GM04504 (cell line): ENCODE measurements at places on chromosomes 5 and 9.

DNA sequence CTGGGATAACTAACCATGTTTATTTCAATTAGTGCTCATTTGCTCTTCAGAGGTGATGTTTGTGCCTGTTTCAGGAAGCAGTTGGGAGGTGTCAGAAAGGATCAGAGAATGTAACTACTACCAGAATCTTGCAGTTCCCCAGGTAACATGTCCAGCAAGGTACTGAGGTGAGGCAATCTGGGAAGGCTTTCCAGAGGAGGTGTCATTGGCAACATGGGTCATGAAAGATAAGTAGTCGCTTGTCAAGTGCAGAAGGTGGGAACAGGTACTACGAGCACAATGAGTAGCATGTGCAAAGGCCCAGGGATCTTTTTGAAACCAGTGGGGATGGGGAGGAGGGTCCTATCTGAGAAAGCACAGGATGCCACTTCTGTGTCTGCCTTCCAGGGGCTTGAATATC is 4.8 kb downstream of the SMIM23 start:
- DNase-seq = no peak

DNA sequence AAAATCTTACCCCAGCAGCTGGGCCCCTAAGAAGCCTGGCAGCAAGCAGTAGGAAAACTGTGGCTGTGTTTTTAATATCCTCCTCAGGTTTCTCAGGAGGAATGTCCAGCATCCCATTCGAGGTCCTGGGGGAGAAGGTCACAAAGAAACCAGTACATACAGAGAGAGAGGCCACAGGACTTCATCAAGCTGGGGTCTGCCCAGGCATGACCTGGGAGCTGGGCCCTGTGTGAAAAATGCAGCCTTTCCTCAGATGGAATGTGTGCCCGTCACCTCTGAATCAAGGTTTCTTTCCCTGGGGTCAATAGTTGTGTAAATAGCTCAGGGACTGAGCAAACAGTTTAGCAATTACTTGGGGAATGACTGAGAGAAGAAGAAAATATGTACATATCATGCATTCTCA is 33.9 kb upstream of the RAD23B start:
- no peak for DNase-seq

GRCh38 chr5:124935065-124935464 is 188.6 kb upstream of the ZNF608 start:
- DNase-seq = no peak

DNA sequence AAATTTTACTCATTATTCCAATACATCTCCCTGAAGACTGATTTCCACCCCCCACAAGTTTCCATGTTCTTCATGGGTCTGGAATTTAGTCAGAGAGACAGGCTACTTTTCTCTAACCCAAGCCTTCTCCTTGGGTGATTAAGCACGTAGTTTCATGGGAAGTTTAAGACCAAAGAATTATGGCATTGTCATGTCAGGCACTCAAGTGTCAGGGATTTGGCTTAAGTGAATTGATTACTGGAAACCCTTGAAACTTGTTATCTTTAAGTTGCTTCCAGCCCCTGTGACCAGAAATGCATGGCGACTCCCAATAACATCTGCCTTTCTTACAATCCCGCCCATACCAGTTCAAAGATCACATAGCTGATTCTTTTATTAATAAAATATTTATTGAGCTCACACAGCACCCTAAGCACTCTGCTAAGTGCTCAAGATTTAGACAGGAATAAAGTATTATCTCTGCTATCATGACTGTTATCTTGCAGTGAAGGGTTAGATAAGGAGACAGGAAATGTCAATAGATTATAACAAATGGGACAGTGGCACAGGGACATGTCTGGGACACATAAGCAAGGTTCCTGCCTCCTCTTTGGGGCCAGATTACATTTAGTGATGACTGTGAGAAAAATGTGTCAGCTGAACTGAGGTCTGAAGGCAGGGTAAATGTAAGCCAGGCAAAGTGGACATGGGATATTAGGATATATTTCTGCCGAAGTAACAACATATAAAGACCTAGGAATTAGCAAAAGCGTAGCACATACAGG is 241.2 kb upstream of the TNC start:
- no peak for DNase-seq

DNA sequence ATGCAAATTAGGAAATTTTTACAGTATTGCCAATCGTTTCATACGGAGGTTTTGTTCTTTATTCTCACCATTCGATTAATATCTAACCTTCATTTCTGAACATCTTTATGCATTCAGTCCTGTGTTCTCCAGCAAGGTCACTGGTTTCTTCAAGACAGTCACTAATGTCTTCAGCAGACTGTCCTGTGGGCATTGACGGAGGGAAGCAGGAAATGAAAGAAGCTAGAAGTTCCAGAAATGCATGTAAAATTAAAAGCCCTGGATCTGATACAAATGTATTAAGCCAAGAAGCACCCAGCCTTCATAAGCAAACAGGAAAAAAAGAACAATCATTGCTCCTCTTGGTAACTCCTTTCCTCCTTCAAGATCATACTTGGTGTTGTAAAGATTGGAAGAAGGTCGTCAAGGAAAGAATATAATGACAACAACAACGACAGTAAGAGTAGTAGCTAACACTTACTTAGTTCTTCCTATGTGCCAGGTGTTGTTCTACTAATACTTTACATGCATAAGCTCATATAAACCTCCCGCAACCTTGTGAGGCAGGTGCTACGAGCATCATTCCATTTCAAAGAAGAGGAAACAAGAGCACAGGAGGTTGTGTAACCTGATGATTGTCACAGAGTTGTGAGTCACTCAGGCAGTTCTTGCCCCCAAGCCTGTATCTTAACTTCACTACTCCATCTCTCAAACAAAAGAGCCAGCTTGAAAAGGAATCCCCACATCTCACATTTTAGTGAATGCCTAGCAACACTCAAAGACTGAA is 59.9 kb upstream of the CER1 start:
- DNase-seq = no peak

DNA sequence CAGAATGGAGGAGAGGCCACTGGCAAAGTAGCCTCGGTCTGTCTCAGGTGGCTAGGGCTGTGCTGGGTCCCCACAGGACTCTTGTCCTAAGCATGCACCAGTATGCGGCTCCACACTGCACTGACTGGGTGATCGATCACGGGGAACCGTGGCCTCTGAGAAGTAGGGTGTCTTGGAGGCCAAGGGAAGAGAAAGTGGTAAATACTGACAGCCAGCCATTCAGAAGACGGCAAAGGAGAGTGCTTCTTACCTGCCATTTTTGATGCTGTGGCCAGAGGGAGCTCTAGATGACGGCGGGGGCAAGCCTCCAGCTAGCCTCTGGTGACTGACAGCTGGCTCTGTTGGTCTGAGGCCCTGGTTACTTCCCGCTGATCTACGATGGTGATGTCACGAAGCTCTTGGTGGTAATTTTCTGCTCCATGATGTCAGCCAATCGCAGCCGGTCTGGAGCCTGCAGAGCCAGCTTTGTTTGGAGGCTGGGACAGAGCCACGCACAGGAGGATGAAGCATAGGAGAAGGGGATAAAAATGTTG is 40.4 kb upstream of the GADD45G start:
- no peak for DNase-seq

DNA sequence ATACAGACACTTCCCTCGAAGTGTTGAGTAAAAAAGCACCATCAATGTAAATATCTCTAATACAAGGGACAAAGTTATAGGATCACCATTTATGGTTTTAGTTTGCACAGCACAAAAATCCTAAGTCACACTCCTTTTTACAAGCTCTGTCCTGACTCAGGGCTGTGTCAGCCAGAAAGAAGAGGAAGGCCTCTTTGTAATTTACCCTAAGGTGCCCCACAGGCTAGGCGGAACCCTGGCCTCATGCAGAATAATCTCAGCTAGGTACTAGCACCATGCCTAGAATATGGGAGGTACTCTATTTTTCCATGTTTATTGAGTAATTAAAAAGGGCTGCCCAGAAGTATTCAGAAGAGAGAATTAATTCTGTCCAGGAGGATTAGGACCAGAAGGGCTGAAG is 36.9 kb downstream of the HAVCR1 start:
- no peak for DNase-seq

- DNase-seq = no peak
Observed at GRCh38 chr5:32312197-32312594, 543 bp downstream of the MTMR12 start.

GRCh38 chr5:53913941-53914340 is 353.5 kb downstream of the NDUFS4 start:
- no peak for DNase-seq

GRCh38 chr5:81537905-81538547 is 144.1 kb upstream of the ACOT12 start:
- DNase-seq = no peak

GRCh38 chr5:59055745-59056448 is 473.0 kb downstream of the RAB3C start:
- no peak for DNase-seq

GRCh38 chr9:104997536-104997935 is 69.6 kb upstream of the ABCA1 start:
- no peak for DNase-seq

- DNase-seq = no peak
Observed at GRCh38 chr5:132110930-132111329, 37.3 kb downstream of the CSF2 start.

- DNase-seq = no peak
Observed at GRCh38 chr5:126875303-126875785, 98.4 kb downstream of the LMNB1 start.

DNA sequence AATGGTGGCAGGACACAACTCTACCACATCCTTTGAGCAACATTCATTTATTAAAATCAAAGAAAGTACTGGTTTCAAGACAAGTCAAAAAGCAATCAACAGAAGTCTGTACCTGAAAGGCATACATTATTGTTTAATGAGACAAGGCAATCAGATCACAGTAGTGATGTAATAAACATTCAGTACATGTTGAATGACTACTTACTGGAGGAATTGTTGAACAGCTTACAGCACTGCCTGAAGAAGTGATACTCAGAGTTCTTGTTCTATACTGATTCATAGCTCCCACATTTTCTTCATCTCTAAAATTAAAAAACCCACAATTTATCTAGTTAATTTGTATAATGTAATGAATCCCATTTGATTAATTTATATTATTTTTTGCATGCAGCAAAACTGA is 18.2 kb downstream of the RIOK2 start:
- DNase-seq = no peak

- DNase-seq = no peak
Observed at GRCh38 chr5:55173687-55174230, 782 bp upstream of the CDC20B start.

DNA sequence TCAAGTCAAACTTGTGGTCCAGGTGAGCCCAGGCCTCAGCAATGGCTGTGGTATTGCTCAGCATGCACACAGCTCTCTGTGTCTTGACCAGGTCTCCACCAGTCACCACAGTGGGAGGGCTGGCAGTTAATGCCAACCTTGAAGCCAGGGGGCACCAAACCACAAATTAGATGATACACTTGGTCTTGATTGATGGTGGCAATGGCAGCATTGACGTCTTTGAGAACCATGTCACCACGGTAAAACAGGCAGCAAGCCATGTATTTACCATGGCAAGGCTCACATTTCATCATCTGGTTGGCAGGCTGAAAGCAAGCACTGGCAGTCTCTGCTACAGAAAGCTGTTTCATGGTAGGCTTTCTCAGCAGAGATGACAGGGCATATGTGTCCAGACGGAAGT is 40.0 kb downstream of the NIM1K start:
- DNase-seq = no peak

GRCh38 chr5:34564710-34565235 is 91.4 kb upstream of the RAI14 start:
- DNase-seq = no peak

DNA sequence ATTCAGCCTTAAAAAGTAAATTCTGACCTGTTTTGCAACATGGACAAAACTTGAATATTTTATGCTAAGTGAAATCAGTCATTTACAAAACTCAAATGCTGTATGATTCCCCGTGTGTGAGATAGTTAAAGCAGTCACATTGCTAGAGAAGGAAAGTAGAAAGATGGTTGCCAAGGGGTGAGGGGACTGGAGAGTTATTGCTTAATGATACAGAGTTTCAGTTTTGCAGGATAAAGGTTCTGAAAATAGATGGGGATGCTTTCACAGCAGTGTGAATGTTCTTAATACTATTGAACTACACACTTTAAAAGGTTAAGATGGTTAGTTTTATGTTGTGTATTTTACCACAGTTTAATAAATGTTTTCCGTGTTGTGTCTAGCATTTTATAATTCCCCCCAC is 51.2 kb downstream of the SGCD start:
- DNase-seq = no peak

GRCh38 chr5:59712836-59713497 is 180.6 kb downstream of the PDE4D start:
- no peak for DNase-seq

GRCh38 chr9:112299514-112299913 is 33.9 kb downstream of the PTBP3 start:
- DNase-seq = peak; percentile 5

DNA sequence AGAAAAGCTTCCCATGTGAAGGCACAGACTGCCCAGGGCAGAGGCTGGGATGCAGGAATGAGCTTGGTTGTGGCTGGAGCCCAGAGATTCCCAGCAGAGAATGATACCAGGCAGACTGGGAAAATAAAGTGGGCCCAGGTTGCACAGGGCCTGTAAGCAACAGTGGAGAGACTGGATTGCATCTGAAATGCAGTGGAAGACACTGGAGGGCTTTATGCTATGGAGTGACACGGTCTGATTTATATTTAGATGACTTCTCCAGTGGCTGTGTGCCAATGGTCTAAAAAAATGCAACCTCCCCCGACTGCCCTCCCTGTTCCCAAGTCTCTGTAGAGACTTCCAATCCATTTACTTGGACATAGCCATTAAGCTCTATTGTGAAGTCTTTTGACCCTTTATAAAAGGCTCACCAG is 951.1 kb upstream of the DMAC1 start:
- DNase-seq = no peak

GRCh38 chr5:42825422-42826148 is 13.9 kb upstream of the SELENOP start:
- DNase-seq = no peak

DNA sequence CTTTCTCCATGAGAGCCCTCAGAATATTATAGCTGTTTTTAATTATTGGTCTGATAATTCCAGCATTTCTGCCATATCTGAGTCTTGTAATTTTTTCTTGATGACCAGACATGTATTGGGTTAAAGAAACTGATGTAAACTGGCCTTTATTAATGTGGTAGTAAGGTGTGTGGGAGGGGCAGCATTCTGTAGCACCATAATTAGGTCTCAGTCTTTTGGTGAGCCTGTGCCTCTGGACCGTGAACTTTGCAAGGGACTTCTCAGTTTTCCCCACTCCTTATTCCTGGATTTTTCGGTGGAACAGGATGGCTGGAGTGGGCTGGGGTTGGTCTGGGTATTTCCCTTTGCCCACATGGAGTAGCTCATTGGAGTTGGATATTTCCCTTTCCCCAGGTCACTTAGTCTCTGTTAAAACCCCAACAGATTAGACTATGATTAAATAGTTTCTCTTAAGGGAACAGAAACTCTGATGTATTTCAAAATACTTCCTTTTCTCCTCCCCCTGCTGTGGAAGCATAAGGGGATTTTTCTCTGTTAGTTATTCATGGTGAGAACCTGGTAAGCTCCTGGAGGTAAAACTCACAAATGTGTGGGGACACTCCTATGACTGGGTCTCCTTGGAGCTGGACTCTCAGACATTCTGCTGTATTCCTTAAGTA is 52.4 kb downstream of the FSD1L start:
- DNase-seq = no peak

- no peak for DNase-seq
Observed at GRCh38 chr5:12477554-12477953, 573.3 kb upstream of the CTNND2 start.

- no peak for DNase-seq
Observed at GRCh38 chr9:71552480-71552879, 215.8 kb downstream of the CEMIP2 start.

- DNase-seq = no peak
Observed at GRCh38 chr5:148937239-148937638, 110.8 kb downstream of the ADRB2 start.

GRCh38 chr5:54975701-54976100 is 9.7 kb downstream of the ESM1 start:
- DNase-seq = no peak

- no peak for DNase-seq
Observed at GRCh38 chr5:180675036-180675635, 25.7 kb upstream of the FLT4 start.
